ENCODE measurements at places on chromosomes 4 and X.

- no peak for DNase-seq
These were observed 12.5 kb upstream of the UVSSA start for GRCh38 chr4:1334579-1334895.

DNA sequence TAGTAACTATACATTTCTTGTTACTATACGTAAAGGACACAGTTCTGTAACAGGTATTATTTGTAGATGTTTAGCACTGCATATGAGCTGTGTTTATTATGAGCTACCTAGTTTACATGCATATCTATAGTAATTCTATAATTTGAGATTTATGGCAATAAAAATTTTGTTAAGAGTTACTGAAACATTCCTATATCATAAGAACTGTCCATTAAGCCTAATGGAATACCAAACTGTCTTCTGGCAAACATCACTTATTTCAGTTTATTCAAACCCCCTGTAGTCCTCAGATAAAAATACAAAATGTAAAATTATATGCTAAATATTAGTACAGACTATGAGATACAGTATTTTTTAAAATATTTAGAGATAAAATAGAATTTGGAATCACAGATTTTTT is 205.2 kb downstream of the ADGRL3 start:
- no peak for DNase-seq

DNA sequence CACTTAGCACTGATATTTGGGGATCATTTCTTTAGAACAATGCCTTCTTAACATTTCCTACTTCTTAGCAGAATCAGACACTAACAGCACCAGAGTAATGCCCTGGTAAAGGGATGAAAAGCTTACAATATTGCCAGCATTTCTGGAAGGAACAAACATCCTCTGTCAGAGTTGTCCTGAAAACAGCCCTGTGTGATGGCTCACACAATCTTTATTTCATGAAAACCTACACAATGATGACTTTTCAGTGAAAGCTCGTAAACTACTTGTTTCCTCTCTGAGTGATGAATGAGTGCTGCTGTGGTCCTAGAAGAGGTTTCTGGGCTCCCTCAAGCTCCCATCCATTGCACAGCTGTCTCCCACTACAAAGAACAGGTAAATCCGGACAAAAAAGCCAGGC is 52.8 kb downstream of the GPC4 start:
- DNase-seq, result no peak

GRCh38 chrX:119981286-119982070 is 37.9 kb upstream of the NKAP start:
- DNase-seq, result no peak

- no peak for DNase-seq
These were observed 41.4 kb downstream of the HAND2 start for GRCh38 chr4:173488656-173489055.

GRCh38 chr4:2891294-2891693 is 47.6 kb downstream of the ADD1 start:
- DNase-seq, result no peak

- no peak for DNase-seq
These were observed 53.1 kb downstream of the OCRL start for GRCh38 chrX:129593137-129593536.

DNA sequence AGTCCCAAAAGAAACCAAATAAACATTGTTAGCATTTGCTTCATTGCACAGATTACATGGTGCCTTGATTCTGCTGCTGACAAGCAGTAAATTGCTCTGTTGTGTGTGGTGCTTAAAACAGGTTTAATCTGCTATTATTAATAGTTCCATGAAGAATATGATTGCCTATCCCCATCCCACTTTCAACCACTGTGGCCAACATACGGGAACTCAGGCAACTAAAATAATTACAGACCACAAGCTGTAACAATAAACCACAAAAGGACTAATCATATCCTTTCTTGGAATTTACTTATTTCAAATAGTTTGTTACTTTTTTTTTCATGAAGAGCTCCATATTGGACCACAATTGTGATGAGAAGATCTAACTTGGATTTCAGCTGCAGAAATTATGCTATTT is 131.5 kb downstream of the PACRGL start:
- DNase-seq, result no peak

GRCh38 chr4:155900381-155900780 is 3.1 kb upstream of the TDO2 start:
- no peak for DNase-seq

GRCh38 chr4:107793996-107794395 is 30.7 kb upstream of the SGMS2 start:
- DNase-seq, result no peak

DNA sequence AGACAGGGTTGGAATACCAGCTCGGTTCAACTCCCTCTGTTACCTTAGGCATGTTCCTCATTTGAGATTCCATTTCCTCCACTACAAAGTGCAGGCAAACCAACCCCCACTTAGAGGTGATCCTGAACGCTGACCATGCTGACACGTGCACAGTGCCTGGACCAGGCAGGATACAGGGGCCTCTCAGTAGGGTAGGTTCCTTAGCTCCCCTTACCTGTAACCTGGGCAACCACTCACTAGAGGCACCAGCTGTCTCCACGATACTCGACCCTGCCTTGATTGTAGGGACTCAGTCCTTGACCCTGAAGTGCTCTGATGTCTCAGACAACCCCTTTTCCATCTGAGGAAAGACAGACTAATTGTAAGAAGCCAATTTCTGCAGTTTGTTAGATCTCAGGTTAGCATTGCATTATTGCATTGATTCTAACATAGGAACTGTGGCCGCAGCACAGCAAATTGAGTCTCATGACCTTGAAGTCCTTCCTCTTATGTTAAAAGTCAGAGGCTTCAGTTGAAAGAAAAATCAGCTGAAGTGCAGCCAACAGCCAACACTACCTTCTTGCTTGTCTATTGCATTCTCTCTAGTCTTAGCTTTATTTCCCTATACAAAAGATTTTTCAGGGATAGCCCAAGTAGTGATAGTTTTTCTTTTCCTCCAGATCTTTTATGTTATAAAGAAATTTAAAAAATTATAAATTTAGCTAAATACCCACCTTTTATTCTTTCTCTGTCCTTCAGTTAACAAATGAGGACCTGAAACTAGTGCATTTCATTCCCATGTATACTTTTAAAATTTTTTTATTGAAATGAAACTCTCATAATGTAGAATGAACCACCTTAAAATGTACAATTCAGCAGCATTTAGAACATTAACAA is 11.2 kb upstream of the C1QTNF7 start:
- no peak for DNase-seq

DNA sequence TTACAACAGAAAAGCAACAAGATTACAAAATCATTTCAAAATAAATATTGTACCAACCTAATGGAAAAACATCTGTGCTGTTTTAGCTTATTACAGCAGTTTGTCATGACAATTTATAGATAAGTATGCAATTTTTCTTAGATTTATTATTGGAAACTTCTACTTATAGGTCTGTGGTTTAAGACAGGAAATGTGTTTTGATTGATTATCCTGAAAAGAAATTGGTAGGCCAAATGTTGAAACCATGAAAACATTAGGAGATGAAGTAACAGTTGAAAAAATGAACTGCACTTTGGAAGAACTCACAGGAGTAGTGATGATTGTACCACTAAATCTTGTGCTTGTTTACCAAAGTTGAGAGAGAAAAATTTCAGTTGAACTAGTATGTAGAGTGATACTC is 162.2 kb upstream of the GIMD1 start:
- DNase-seq, result no peak

GRCh38 chr4:107710493-107711459 is 9.3 kb downstream of the PAPSS1 start:
- DNase-seq, result no peak
